NCI-H510A (cell line): ENCODE measurements at places on chromosomes 6 and 20.

GRCh38 chr6:37783025-37783855 lies 36.3 kb upstream of the ZFAND3 start:
- DNase-seq: peak; percentile 88

- no peak for DNase-seq
Measured at GRCh38 chr20:17229256-17229655, 2.4 kb downstream of the PCSK2 start.

DNA sequence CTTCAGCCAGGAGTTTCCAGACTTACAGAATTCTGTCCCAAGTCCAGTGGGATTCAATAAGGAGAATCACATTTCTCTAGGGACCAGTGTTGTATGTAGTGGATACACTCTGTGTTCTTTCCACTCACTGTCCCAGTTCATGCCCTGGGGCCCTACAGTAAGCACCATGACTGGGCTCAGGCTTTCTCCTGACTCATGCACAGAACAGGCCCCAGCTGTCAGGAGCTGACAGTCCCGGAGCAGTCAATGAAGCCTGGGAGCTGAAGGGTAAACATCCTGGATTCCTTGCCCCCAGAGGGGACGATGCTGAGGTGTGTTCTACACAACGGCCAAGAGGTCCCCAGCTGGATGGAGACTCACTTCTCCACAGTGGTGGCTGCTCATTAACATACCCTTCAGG lies 40.2 kb upstream of the LRFN2 start:
- DNase-seq: no peak

GRCh38 chr6:135314543-135314942 lies 133.4 kb downstream of the MYB start:
- DNase-seq: no peak

- DNase-seq: no peak
Measured at GRCh38 chr6:24927277-24927955, 8.3 kb downstream of the RIPOR2 start.

DNA sequence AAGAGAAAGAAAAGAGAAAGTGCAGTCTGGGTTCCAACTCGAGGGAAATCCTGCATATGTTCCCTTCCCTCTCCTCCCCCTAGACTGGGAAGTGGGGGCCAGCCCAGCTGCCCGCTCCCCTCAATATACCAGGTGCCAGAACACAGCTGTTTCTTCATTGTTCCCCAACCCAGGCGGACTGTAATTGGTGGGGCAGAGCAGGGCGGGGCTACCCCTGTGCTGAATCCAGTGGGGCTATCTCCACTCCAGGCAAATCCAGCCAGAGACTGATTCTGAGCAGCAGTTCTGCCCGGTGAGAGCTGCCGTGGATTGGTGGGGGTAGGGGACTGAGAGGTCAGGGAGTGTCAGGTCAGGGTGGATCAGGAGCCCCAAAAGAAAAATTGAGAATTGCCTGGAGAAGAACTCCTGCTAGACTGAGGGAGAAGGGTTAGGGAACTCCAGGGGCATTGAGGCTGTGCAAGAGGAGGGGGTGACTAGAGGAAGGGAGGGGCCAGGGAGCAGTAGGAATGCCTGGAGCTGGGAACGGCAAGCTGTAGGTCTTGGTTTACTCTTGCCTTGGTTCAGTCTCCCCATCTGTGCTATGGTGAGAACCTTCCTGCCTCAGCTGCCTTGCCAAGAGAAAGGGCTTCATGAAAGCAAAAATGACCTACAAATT lies at the start of gene MYMX:
TSS of gene MYMX (plus strand) at position 250 of the 655 bp plus-strand sequence. CDS start 546 bp downstream, outside the sequence.
- no peak for DNase-seq

DNA sequence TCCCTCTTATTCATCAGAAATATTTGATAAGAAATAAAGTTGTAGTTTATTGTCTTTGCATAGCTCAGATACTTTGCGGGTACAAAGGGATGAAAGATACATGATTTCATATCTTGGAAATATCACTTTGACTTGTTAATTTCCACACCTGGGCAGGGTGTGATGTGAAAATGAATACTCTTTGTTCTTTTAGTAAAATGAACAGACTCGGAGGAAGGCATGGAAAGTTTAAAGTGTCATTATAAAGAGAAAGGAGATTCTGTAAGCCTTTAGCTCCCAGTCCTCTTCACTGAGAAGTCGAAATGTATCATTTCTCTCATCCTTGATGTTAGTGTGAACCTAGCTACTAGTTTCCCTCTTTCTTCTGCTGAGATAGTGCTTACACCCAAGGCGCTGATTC lies 36.7 kb upstream of the AKIRIN2 start:
- DNase-seq: no peak

DNA sequence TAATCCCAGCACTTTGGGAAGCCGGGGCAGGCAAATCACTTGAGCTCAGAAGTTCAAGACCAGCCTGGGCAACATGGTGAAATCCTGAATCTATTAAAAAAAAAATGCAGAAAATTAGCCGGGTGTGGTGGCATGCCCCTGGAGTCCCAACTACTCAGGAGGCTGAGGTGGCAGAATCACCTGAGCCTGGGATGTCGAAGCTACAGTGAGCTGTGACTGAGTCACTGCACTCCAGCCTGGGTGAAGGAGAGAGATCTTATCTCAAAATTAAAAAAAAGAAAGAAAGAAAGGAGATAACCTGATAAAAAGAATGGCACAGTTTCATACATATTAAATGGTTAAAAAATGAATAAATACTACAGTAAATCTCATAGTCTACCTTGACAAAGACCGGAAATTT lies 123.6 kb upstream of the TNFAIP3 start:
- no peak for DNase-seq

- no peak for DNase-seq
Measured at GRCh38 chr6:104532462-104532861, 327.3 kb downstream of the HACE1 start.
